Stimulated activated CD4-positive, alpha-beta T cell treated with anti-CD3 and anti-CD28 coated beads, Interleukin-12 subunit alpha, Interleukin-12 subunit beta, amount 100 ng/mL, for 4 hours (primary cell): ENCODE measurements at places on chromosomes 13 and 19.

DNA sequence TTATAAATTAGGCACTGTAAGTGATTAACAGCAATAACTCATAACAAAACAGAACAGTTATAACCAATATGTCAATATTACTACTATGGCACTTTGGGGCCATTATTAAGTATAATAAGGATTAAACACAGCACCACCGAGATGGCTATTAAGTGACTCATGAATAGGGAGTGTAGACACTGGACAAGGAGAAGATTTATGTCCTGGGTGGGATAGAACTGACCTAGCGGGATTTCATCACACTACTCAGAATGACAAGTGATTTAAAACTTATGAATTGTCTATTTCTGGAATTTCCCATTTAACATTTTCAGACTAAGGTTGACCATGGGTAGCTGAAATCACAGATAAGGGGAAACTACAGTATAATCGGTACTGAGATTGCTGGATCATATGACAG, 79.0 kb upstream of the SLC7A1 start:
- DNase-seq, result no peak

- no peak for DNase-seq
Observed at GRCh38 chr13:50691681-50692263, 151.7 kb downstream of the DLEU7 start.

GRCh38 chr13:76825430-76825829, 60.8 kb downstream of the KCTD12 start:
- DNase-seq, result no peak

- no peak for DNase-seq
Observed at GRCh38 chr19:18647807-18648206, 11.0 kb downstream of the KLHL26 start.

- peak; percentile 2 for DNase-seq
Observed at GRCh38 chr19:34173193-34173956, 1.1 kb downstream of the LSM14A start.

DNA sequence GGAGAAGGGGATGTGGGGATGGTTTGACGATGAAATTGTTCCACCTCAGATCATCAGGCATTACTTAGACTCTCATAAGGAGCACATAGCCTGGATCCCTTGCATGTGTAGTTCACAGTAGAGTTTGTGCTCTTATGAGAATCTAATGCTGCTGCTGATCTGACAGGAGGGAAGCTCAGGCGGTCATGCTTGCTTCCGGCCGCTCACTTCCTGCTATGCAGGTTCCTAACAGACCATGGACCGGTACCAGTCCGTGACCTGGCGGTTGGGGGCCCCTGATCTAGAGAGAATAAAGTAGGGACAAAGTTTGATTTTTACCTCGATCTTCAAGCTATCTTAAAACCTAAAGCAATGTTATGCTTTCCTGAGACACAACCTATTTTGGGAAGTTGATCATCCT, 373.8 kb upstream of the ARGLU1 start:
- no peak for DNase-seq

GRCh38 chr19:49749771-49750170, 13.3 kb downstream of the TSKS start:
- DNase-seq, result no peak

- no peak for DNase-seq
Observed at GRCh38 chr13:35600137-35600536, 123.6 kb upstream of the MAB21L1 start.

GRCh38 chr19:51272183-51272810, 21.4 kb downstream of the SIGLECL1 start:
- DNase-seq, result no peak

- DNase-seq, result no peak
Observed at GRCh38 chr19:49468199-49468598, 5.8 kb upstream of the FLT3LG start.

- DNase-seq, result no peak
Observed at GRCh38 chr13:42720113-42720857, 61.1 kb upstream of the FAM216B start.

- no peak for DNase-seq
Observed at GRCh38 chr13:73000027-73000674, 58.7 kb upstream of the KLF5 start.
